Heart right ventricle (tissue), 16 donors: ENCODE measurements at places on chromosomes 7 and 10.

DNA sequence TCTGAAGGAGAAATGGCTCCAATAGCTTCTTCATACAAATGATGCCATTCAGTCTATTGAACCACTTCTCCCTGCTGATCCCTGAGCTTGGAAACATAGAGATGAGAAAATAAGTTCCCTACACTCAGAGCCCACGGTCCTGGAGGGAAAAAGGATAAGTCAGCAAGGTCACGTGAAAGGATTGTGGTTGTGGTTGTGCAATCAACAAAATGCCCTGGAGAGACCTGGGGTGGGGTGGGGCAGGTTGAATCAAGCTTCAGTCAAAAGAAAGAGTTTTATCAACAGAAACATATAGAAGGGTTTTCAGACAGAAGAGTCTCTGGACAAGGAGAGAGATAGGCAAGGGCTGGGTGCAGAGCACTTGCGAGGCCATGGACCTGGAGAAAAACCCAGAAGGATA, 30.1 kb downstream of the C10orf90 start:
- H3K27ac ChIP-seq: no peak overlapping the region
- H3K27me3 ChIP-seq: no peaks in the 10 kb centered on the region
- H3K36me3 ChIP-seq: no peaks in the 10 kb centered on the region
- no peak overlapping the region for H3K4me3 ChIP-seq
- no peak for DNase-seq

- H3K27ac ChIP-seq: no peak overlapping the region
- H3K4me1 ChIP-seq: peaks cover 8% of the 10 kb centered on the region
- no peak overlapping the region for H3K4me3 ChIP-seq
These were observed 9.3 kb downstream of the ZNF503 start for GRCh38 chr10:75392271-75392670.

- H3K4me1 ChIP-seq: peaks cover 37% of the 10 kb centered on the region
- H3K36me3 ChIP-seq: peaks cover 11% of the 10 kb centered on the region
- H3K27me3 ChIP-seq: peaks cover 23% of the 10 kb centered on the region
These were observed 175.2 kb upstream of the TNRC18 start for GRCh38 chr7:5598769-5599371.

- H3K27ac ChIP-seq: no peak overlapping the region
- H3K36me3 ChIP-seq: no peaks in the 10 kb centered on the region
- no peaks in the 10 kb centered on the region for H3K4me1 ChIP-seq
- no peaks in the 10 kb centered on the region for H3K27me3 ChIP-seq
- no peak overlapping the region for H3K4me3 ChIP-seq
These were observed 233.1 kb downstream of the SEMA3E start for GRCh38 chr7:83415840-83416239.

GRCh38 chr10:63583909-63584724, 62.9 kb downstream of the REEP3 start:
- no peaks in the 10 kb centered on the region for H3K27me3 ChIP-seq
- DNase-seq: no peak
- H3K36me3 ChIP-seq: no peaks in the 10 kb centered on the region
- H3K4me3 ChIP-seq: no peak overlapping the region
- H3K4me1 ChIP-seq: peaks cover 6% of the 10 kb centered on the region

DNA sequence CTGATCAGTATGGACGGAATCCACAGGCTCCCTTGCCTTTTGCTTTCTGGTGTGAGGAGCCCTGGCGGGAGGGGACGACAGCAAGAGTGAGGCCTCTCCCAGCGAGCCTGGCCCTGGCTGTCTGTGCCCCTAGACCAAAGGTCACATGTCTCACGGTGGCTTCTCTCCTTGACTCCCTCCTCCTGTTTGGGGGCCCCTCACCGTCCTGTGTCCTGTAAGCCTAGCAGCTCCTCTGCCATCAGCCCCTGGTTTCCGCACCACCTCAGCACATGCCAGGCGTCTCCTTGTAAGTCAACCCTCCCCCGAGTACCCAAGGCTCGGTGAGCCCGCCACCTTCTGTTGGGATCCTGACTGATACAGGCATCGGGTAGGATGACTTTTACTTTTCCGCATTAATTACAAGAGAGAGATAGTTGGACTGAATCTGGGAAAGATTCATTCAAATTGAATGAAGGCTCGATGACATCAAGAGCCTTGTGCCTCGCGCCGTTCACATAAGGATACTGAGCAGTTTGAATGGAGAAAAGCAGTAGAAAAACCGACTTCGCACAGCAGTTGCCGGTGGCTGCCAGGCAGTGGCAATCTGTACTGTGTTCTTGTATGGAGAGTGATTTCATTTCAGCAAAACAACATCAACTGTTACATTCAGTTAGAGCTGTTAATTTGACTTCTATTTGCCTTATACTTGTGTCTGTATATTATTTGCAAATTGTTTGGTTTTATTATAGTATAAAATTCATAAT, 119.8 kb downstream of the XRCC2 start:
- no peaks in the 10 kb centered on the region for H3K4me1 ChIP-seq
- no peak overlapping the region for H3K27ac ChIP-seq
- no peaks in the 10 kb centered on the region for H3K27me3 ChIP-seq
- no peaks in the 10 kb centered on the region for H3K36me3 ChIP-seq
- DNase-seq: no peak
- H3K4me3 ChIP-seq: no peak overlapping the region

DNA sequence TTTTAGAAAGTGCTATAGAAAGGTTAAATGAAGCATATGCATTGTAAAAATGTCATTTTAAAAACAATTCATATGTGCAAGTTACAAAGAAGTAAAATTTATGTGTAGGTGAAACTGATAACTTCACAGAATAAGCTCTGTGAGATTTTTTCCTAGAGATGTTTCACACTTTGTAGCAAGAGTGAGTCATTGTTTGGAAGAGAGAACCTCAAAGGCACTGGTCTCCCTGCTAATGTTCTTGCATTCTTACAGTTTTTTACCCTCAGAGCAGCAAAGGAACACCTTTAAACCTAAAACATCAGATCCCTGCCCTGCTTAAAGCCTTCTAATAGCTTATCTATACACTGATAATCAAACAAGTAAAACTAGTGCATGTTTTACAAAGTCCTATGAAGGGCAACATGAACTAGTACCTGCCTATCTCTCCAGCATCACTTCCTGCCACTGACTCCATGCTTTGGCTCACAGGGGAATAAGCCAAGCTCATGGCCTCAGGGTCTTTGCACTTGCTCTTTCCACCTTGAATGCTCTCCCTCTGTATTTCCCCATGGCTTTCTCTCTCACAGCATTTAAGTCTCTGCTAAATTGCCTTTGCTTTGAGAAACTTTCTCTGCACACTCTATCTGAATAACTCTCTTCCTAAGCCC, 997.0 kb downstream of the GATA3 start:
- no peak for DNase-seq
- H3K4me1 ChIP-seq: no peaks in the 10 kb centered on the region
- H3K36me3 ChIP-seq: no peaks in the 10 kb centered on the region
- no peaks in the 10 kb centered on the region for H3K27me3 ChIP-seq
- H3K27ac ChIP-seq: no peak overlapping the region

- H3K27me3 ChIP-seq: no peaks in the 10 kb centered on the region
- no peak overlapping the region for H3K27ac ChIP-seq
- H3K4me3 ChIP-seq: no peak overlapping the region
- DNase-seq: no peak
These were observed 17.0 kb downstream of the KLHDC10 start for GRCh38 chr7:130087364-130087763.
